ENCODE measurements at places on chromosomes 11 and 22.

GRCh38 chr11:104432526-104432925 lies 268.6 kb upstream of the PDGFD start:
- no peak overlapping the region for H3K4me3 ChIP-seq
- no peak for DNase-seq
- H3K4me1 ChIP-seq, result no peaks in the 10 kb centered on the region
- H3K27ac ChIP-seq, result no peak overlapping the region

DNA sequence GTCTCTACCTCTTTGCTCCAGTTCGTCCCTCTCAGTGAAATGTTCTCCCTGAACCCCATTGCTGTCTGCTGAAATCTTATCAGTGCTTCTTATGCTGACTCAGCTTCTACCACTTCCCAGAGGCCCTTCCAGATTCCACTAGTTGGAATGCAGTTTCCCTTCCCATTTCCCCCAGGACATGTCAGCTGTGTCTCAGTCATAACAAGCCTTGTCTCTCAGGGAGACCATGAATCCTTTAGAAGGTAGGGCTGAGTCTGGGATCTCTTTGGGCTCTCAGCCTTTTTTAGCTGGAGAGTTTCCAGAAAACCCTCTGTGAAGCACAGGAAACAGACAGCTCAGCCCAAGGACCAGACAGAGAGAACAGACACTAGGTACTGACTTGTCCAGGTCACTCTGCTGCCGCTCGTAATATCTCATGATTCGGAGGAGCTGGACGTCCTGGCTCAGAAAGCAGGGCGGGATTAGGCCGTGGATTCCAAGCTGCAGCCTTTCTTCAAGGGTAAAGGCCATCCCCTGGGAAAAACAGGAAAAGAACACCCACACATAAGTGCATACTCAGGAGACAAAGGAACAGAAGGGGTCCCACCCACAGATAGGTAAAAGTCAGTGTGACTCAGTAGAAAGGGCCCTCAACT lies 113.0 kb downstream of the ME3 start:
- peaks cover 10% of the 10 kb centered on the region for H3K4me1 ChIP-seq
- no peak overlapping the region for H3K4me3 ChIP-seq
- no peak overlapping the region for H3K27ac ChIP-seq

DNA sequence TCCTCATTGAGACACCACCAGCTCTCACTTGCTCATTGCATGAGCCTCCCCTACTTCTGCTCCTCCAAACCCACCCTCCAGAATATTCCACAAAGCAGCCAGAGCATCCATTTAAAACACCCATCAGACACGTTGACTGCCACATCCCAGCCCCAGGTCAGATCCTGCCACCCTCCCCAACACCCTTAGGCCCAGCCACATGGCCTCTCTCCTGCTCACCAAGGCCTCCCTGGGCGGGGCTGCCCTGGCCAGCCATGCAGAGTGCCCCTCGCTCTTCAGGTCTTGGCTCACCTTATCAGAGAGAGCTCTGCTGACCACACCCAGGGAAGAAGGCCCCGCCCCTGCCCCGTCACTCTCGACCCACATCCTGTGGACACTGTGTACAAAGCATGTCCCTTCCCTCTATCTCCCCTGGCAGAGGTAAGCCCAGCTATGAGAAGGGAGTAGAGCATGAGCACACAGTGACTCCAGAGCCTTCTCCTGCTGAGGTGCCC lies 106.8 kb downstream of the MICAL3 start:
- H3K4me3 ChIP-seq, result no peak overlapping the region
- H3K36me3 ChIP-seq, result no peaks in the 10 kb centered on the region
- H3K27me3 ChIP-seq, result no peaks in the 10 kb centered on the region

GRCh38 chr11:45304992-45305335 lies 18.8 kb upstream of the SYT13 start:
- H3K27ac ChIP-seq, result no peak overlapping the region
- no peaks in the 10 kb centered on the region for H3K27me3 ChIP-seq
- no peaks in the 10 kb centered on the region for H3K36me3 ChIP-seq
- H3K4me1 ChIP-seq, result no peaks in the 10 kb centered on the region
- no peak overlapping the region for H3K4me3 ChIP-seq

DNA sequence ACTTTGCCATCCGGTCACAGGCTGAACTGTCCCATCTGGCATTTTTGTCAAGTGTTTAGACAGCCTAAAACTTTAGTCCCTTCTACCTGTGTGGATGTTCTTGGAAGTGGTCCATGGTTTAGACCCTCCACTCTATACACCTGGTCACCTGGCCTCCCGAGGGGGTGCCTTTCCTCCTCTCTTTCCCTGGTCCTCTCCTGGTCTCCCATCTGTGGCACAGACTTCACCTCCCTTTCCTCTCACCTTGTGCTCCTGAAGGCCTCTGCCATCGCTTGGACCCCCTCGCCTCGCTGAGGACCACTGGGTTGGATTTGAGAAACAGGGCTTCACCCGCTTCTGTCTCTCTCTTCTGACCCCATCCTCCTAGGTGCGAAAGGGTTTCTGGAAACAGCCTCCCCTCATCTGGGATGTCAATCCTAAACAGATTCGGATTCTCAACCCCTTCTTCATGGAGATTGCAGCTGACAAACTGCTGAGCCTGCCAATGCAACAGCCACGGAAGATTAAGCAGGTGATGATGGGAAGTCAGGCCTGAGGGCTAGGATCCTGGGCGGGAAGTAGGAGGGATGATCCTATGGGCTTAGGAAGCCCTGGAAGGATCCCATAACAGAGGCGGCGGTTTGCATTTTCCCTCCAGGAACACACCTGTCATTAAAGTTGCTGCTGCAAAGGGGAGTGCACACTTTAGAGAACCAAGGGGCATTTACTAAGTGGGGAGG lies 53.6 kb downstream of the ST3GAL4 start:
- no peaks in the 10 kb centered on the region for H3K27me3 ChIP-seq
- DNase-seq, result no peak
- no peak overlapping the region for H3K27ac ChIP-seq
- peaks cover 20% of the 10 kb centered on the region for H3K4me1 ChIP-seq
- no peak overlapping the region for H3K4me3 ChIP-seq
- H3K36me3 ChIP-seq, result peaks cover 15% of the 10 kb centered on the region

DNA sequence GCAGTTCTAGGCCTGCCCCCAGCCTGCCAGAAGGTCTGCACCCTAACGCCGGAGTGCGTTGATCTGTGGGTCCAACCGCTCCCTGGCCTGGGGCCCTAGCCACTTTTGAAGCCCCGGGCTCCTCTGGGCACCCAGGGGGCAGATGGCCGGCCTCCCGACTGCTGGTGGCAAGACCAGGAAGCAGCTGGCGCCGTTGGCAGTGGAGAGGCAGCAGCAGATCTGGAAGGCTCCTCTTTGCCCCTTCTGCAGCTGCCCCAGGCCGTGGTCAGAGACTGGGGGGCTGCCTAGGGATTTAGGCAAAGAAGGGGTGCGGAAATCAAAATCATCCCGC lies 445 bp upstream of the VWCE start:
- H3K27ac ChIP-seq, result no peak overlapping the region
- H3K27me3 ChIP-seq, result peaks cover 42% of the 10 kb centered on the region
- H3K4me1 ChIP-seq, result no peaks in the 10 kb centered on the region

GRCh38 chr11:44186321-44186930 lies 90.9 kb downstream of the EXT2 start:
- DNase-seq, result no peak
- no peaks in the 10 kb centered on the region for H3K4me1 ChIP-seq
- peaks cover 3% of the 10 kb centered on the region for H3K36me3 ChIP-seq
- H3K27ac ChIP-seq, result no peak overlapping the region
- H3K27me3 ChIP-seq, result no peaks in the 10 kb centered on the region

DNA sequence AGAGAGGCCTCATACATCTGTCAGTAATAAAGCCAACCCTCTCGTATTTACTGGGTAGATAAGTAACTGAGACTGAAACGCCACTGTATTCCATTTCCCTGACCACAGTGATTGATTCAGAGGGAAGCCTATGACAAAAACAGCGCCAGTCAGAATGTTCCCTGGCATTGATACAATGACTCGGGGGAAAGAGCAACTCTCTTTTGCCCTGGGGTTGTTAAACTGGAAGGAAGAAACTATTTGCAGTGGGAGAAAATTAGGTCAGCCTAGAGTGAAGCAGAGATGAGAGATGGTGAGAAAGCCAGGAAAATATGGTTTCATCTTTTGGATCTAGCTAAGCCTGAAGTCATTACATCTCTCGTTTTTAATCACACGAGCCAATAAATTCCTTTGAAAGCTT lies 48.6 kb upstream of the RBFOX2 start:
- no peak overlapping the region for H3K4me3 ChIP-seq
- no peak for DNase-seq
- H3K27me3 ChIP-seq, result no peaks in the 10 kb centered on the region
- H3K36me3 ChIP-seq, result no peaks in the 10 kb centered on the region
- peaks cover 7% of the 10 kb centered on the region for H3K4me1 ChIP-seq

- DNase-seq, result no peak
- peaks cover 32% of the 10 kb centered on the region for H3K4me1 ChIP-seq
- H3K36me3 ChIP-seq, result peaks cover 15% of the 10 kb centered on the region
Observed at GRCh38 chr11:94849839-94850238, 81.7 kb downstream of the AMOTL1 start.

DNA sequence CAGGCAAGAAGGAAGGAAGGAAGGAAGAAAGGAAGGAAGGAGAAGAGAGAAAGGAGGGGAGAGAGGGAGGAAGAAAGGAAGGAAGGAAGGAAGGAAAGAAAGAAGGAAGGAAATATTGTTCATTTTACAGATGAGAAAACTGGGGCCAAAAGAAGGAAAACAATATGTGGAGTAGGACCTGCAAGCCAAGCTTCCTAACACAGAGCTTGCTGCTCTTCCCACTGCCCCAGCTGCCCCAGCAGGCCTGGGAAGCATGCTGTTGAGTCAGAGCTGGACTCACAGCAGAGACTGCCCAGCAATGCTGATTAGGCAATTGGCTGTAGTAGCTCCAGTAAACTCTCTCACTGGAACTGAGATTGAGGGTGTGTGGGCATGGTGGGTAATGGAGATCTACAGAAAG lies 42.6 kb upstream of the SMCO4 start:
- H3K27ac ChIP-seq, result no peak overlapping the region
- DNase-seq, result no peak
- H3K27me3 ChIP-seq, result no peaks in the 10 kb centered on the region
- H3K36me3 ChIP-seq, result no peaks in the 10 kb centered on the region
- H3K4me1 ChIP-seq, result no peaks in the 10 kb centered on the region

GRCh38 chr11:111000400-111001080 lies 245.0 kb upstream of the POU2AF2 start:
- no peak for DNase-seq
- no peaks in the 10 kb centered on the region for H3K36me3 ChIP-seq

GRCh38 chr11:78094250-78094649 lies 14.6 kb upstream of the NDUFC2 start:
- H3K36me3 ChIP-seq, result peaks cover 6% of the 10 kb centered on the region
- H3K4me1 ChIP-seq, result no peaks in the 10 kb centered on the region
- no peak overlapping the region for H3K4me3 ChIP-seq
- H3K27ac ChIP-seq, result no peak overlapping the region

GRCh38 chr11:1302461-1303125 lies 6.8 kb downstream of the TOLLIP start:
- no peaks in the 10 kb centered on the region for H3K4me1 ChIP-seq
- no peak overlapping the region for H3K27ac ChIP-seq
- H3K27me3 ChIP-seq, result no peaks in the 10 kb centered on the region
- no peak for DNase-seq

- H3K4me1 ChIP-seq, result no peaks in the 10 kb centered on the region
- peaks cover 8% of the 10 kb centered on the region for H3K27me3 ChIP-seq
- no peak overlapping the region for H3K4me3 ChIP-seq
- no peak overlapping the region for H3K27ac ChIP-seq
- DNase-seq, result no peak
Observed at GRCh38 chr11:69957849-69958248, 120.3 kb upstream of the ANO1 start.

Measured in sigmoid colon (tissue), 7 donors.